ENCODE measurements at places on chromosomes 12 and 14. TPM values are rescaled to one million over a fixed set of nuclear protein-coding genes. Genes with fewer than 3 reads are reported as not detected.

GRCh38 chr14:54629635-54630360 lies 62.9 kb downstream of the SAMD4A start:
- H3K36me3 ChIP-seq: no peaks in the 10 kb centered on the region
- H3K27ac ChIP-seq: peak overlapping the region; percentile 6
- H3K4me3 ChIP-seq: no peak overlapping the region
- H3K4me1 ChIP-seq: peaks cover 36% of the 10 kb centered on the region
- no peaks in the 10 kb centered on the region for H3K27me3 ChIP-seq

- peak overlapping the region; percentile 63 for H3K27ac ChIP-seq
- DNase-seq: no peak
- H3K36me3 ChIP-seq: peaks cover 76% of the 10 kb centered on the region
- peaks cover 96% of the 10 kb centered on the region for H3K4me1 ChIP-seq
- H3K27me3 ChIP-seq: no peaks in the 10 kb centered on the region
Measured at GRCh38 chr14:69664865-69665526, 53.6 kb downstream of the SUSD6 start.

- no peaks in the 10 kb centered on the region for H3K4me1 ChIP-seq
- H3K36me3 ChIP-seq: no peaks in the 10 kb centered on the region
- H3K27ac ChIP-seq: no peak overlapping the region
- H3K4me3 ChIP-seq: no peak overlapping the region
Measured at GRCh38 chr14:96586056-96586455, 83.9 kb downstream of the PAPOLA start.

GRCh38 chr14:53060046-53060445 lies 93.1 kb downstream of the DDHD1 start:
- no peaks in the 10 kb centered on the region for H3K27me3 ChIP-seq
- no peak overlapping the region for H3K4me3 ChIP-seq
- peak overlapping the region; percentile 72 for H3K27ac ChIP-seq
- peaks cover 26% of the 10 kb centered on the region for H3K36me3 ChIP-seq
- peaks cover 13% of the 10 kb centered on the region for H3K4me1 ChIP-seq

DNA sequence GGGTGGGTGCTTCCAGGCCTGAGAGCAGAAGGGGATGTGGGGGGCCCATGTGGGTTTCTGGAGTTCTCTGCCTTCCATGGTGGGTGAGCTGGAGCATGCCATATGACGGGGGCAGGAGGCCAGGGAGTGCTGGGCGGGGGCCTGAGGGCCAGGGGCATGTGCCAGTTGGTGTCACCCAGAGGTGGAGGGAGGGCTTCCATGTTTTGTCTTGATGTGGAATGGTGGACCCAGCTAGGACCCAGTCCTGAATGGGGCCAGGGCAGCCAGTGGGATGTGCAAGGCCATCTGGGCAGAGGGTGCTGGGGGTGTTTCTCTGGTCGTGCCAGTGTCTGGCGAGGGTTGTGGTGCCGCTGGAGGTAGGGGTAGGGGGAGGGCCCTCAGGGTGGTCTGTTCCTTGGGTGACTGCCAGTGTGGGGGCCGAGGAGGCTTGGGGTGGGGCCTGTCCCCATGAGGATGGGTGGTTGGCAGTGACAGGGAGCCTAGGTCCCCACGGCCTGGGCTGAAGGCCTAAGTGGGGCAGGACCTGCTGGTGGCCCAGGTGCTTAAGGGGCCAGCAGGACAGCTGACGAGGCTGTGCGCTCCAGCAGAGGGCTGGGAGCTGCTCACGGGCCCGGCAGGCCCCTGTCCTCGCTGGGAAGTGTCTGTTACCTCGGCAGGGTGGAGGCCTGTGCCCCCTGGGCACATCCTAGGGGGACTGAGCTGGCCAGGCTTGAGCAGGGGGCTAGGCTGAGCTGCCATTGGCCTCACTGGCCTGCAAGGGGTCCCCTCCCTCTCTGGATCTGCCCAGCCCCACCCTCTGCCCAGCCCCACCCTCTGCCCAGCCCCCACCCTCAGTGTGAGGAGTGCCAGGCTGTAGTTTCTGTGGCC lies 26.8 kb downstream of the CEP170B start:
- no peak for DNase-seq
- no peaks in the 10 kb centered on the region for H3K36me3 ChIP-seq
- no peaks in the 10 kb centered on the region for H3K4me1 ChIP-seq
- H3K27ac ChIP-seq: no peak overlapping the region
- H3K4me3 ChIP-seq: no peak overlapping the region
- H3K27me3 ChIP-seq: no peaks in the 10 kb centered on the region

GRCh38 chr12:64824500-64825142 lies at the start of gene TBC1D30:
TSS of gene TBC1D30 (plus strand) at chr12:64824647. CDS start at chr12:64824880, 233 bp downstream.
- peaks cover 47% of the 10 kb centered on the region for H3K27me3 ChIP-seq
- H3K4me1 ChIP-seq: peaks cover 11% of the 10 kb centered on the region
- H3K4me3 ChIP-seq: peak within 1 kb of the TSS; percentile 63
- peak; percentile 53 for DNase-seq

GRCh38 chr14:98984027-98984718 lies 287.8 kb downstream of the BCL11B start:
- peak; percentile 22 for DNase-seq
- no peaks in the 10 kb centered on the region for H3K27me3 ChIP-seq
- peak overlapping the region; percentile 94 for H3K27ac ChIP-seq
- no peaks in the 10 kb centered on the region for H3K36me3 ChIP-seq

GRCh38 chr14:22200977-22201605 lies 387.9 kb downstream of the DAD1 start:
- no peak overlapping the region for H3K27ac ChIP-seq
- H3K4me3 ChIP-seq: no peak overlapping the region
- H3K36me3 ChIP-seq: no peaks in the 10 kb centered on the region

DNA sequence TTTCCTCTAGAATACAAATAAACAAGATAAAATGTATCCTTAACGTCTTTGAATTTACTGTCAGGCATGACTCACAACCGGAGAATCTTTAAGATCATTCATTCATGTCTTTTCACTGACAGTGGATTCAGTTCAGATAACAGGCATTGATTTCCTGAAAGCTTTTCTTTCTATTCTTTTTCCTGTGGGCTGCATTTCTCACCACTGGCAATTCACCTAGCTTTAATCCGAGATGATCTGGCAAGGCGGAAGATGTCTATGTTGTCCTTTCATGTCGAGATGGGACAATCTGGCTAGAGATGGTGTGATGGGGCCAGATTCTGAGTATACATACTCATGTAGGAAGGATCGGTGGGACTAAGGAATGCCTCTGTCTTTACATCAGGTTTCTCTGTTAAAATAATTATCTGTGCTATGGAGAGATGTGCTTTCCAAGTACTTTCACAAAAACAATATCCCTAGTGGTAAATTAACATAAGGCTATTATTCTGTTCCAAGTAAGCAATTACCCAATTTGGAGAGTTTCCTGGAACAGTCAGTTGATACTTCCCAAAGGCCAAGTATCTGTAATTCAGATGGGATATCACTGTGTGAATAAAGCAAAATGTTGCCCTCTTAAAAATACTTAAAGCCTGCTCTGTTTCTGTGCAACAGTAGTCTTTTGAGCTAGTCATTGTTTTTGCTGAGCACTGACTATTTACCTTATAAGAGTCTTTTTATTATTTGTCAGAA lies 17.8 kb downstream of the ACSS3 start:
- DNase-seq: no peak
- H3K27ac ChIP-seq: no peak overlapping the region
- H3K4me3 ChIP-seq: no peak overlapping the region
- no peaks in the 10 kb centered on the region for H3K36me3 ChIP-seq

GRCh38 chr14:69441948-69442347 lies 42.6 kb upstream of the PLEKHD1 start:
- peaks cover 12% of the 10 kb centered on the region for H3K4me1 ChIP-seq
- peak overlapping the region; percentile 68 for H3K27ac ChIP-seq
- H3K27me3 ChIP-seq: no peaks in the 10 kb centered on the region
- peaks cover 34% of the 10 kb centered on the region for H3K36me3 ChIP-seq
- DNase-seq: no peak

DNA sequence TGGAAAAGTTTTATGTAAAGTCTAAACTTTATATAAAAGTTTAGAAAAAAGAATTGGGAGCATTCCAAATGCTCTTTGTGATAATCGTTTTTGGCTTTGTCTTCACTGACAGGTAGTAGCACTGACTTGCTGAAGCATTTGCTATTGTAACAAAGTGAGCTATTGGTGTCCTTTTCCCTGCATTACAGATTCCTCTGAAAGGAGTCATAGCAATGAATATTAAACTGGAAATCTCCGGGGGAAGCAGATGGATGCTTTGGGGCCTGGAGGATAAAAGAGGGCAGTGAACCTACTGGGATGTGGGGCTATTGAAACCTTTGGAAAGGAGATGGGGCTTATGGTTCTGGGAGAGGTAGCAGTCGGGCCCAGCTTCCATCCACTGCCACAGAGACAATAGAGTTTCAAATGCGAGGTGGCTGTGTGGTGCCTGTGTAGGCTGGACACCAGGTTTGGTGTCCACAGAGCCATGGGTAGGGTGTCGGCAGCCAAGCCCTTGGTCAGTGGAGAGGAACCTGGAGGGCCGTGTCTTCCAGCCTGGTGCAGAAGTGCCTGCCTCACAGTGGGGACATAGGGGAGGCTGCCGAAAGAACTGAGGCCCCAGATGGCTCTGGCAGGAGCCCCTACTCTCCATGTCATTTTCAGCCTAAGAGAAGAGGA lies 10.1 kb downstream of the GSG1 start:
- no peaks in the 10 kb centered on the region for H3K27me3 ChIP-seq
- no peak overlapping the region for H3K4me3 ChIP-seq
- H3K36me3 ChIP-seq: no peaks in the 10 kb centered on the region
- DNase-seq: no peak
- H3K27ac ChIP-seq: no peak overlapping the region

DNA sequence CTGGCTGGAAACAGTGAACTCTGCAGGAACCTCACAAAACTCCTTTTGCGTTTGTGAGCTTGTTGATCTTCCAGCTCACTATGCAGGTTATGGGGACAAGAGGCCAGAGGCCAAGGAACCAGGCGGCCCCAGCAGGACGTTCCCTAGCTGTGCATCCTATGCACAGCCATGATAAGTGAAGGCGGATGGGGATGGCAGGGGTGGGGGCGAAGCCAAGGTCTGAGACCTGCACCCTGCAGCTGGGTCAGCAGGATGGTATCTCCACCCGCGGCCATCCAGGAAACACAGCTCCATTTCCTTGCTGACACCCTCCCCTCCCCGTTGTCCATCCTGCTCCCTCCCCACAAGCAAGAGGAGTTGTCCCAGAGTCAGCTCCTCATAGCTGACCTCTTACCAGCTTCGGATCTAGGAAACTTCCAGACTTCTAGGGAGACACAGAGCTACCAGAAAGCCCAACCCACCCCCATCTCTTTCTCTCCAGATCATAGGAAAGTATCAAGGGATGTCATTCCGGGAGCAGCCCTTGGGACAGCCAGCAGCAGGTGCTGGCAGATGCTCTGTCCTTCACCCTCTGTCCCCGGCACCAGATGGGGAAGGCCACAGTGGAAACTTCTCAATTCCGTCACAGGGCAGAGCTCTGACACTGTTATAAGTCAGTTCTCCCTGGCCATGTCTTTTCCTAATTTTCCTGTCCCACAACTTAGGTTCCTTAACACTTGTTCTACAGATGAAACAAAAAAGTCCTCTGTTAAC lies 9.4 kb downstream of the ZBTB39 start:
- H3K36me3 ChIP-seq: peaks cover 21% of the 10 kb centered on the region
- H3K27ac ChIP-seq: no peak overlapping the region
- peaks cover 43% of the 10 kb centered on the region for H3K4me1 ChIP-seq
- no peaks in the 10 kb centered on the region for H3K27me3 ChIP-seq
- no peak overlapping the region for H3K4me3 ChIP-seq

GRCh38 chr14:99564256-99564925 lies 39.6 kb downstream of the CCDC85C start:
- H3K36me3 ChIP-seq: no peaks in the 10 kb centered on the region
- H3K4me1 ChIP-seq: no peaks in the 10 kb centered on the region
- no peaks in the 10 kb centered on the region for H3K27me3 ChIP-seq
- DNase-seq: no peak
- H3K27ac ChIP-seq: no peak overlapping the region

GRCh38 chr14:95725685-95726336 lies 11.9 kb upstream of the TCL1A start:
- H3K27me3 ChIP-seq: peaks cover 36% of the 10 kb centered on the region
- H3K4me1 ChIP-seq: no peaks in the 10 kb centered on the region
- H3K36me3 ChIP-seq: no peaks in the 10 kb centered on the region
- no peak overlapping the region for H3K4me3 ChIP-seq
- no peak overlapping the region for H3K27ac ChIP-seq

DNA sequence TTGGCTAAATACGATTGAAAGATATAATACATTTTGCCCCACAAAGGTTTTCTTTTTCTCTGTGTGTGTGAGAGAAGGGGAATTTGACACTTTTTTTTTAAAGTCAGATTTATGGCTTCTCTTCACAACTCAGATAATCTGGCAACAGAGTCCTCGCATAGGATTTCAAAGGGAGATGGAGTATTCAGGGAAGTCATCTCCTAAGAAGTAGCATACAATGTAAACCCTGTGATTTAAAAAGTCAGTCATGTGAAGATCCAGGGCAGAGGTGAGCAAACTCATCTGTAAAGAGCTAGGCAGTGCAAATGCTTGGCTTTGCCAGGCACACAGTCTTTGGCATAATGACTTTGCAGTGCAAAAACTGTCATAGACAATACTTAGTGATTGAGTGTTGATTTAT lies 1526.3 kb downstream of the AACS start:
- H3K27ac ChIP-seq: no peak overlapping the region
- peaks cover 2% of the 10 kb centered on the region for H3K27me3 ChIP-seq
- no peaks in the 10 kb centered on the region for H3K36me3 ChIP-seq
- peaks cover 29% of the 10 kb centered on the region for H3K4me1 ChIP-seq
- DNase-seq: no peak

GRCh38 chr12:48358937-48359513 lies 8.3 kb upstream of the ZNF641 start:
- DNase-seq: no peak
- no peak overlapping the region for H3K4me3 ChIP-seq
- H3K27me3 ChIP-seq: no peaks in the 10 kb centered on the region

DNA sequence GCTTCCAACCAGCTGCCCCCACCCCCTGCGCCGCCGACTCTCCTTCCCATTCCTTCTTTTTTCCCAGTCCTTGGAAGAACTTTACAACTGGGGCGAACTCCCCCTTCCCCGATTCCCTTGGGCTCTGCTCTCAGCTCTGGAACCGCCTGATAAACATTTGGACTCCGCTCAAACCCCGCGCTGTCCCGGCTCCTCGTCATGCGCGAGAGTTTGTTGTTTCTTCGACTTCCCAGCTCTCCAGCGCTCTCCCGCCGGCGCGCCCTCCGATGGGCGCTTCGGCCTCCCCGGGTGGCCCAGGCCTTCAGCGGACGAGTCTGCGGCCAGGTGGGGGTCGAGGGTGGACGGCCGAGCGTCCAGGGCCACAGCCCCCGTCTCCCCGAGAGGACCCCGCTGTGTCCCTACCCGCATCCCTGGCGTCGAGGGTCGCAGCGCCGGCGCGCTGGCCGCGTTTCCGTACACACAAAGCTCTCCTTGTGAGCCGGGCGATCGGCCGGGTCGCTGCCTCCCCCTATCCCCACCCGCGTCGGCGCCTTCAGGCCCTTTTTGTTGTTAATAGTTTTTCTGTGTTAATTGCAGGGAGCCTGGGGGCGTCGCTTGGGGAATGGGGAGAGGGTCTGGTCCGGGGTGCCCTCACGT lies 847 bp downstream of the MMP14 start:
- H3K36me3 ChIP-seq: peaks cover 22% of the 10 kb centered on the region
- no peak for DNase-seq
- H3K27me3 ChIP-seq: peaks cover 13% of the 10 kb centered on the region
- peak overlapping the region; percentile 63 for H3K4me3 ChIP-seq
- H3K27ac ChIP-seq: peak overlapping the region; percentile 17
- H3K4me1 ChIP-seq: peaks cover 12% of the 10 kb centered on the region

GRCh38 chr12:113174461-113175384 lies 10.6 kb downstream of the DDX54 start:
- H3K4me1 ChIP-seq: peaks cover 2% of the 10 kb centered on the region
- peak; percentile 88 for DNase-seq
- no peak overlapping the region for H3K4me3 ChIP-seq

LAG3 gene
- total RNA-seq: 88.2 TPM

GPR162 gene
- 0.26 TPM for total RNA-seq

PNP gene
- 164 TPM for total RNA-seq

RPGRIP1 gene
- total RNA-seq: 0.21 TPM

FLVCR2 gene
- total RNA-seq: 3.2 TPM

BICD1 gene
- total RNA-seq: 15.1 TPM

TAS2R31 gene
- 0.44 TPM for total RNA-seq

MIPOL1 gene
- total RNA-seq: 0.09 TPM
